Activated CD4-positive, alpha-beta T cell treated with anti-CD3 and anti-CD28 coated beads for 36 hours (primary cell): ENCODE measurements at places on chromosomes 1 and 21. TPM values are rescaled to one million over a fixed set of nuclear protein-coding genes. Genes with fewer than 3 reads are reported as not detected.
A peak's percentile ranks its signal among the peaks of the same experiment; 100 is the strongest.

Gene DYNLT5
- total RNA-seq, result not detected

DNA sequence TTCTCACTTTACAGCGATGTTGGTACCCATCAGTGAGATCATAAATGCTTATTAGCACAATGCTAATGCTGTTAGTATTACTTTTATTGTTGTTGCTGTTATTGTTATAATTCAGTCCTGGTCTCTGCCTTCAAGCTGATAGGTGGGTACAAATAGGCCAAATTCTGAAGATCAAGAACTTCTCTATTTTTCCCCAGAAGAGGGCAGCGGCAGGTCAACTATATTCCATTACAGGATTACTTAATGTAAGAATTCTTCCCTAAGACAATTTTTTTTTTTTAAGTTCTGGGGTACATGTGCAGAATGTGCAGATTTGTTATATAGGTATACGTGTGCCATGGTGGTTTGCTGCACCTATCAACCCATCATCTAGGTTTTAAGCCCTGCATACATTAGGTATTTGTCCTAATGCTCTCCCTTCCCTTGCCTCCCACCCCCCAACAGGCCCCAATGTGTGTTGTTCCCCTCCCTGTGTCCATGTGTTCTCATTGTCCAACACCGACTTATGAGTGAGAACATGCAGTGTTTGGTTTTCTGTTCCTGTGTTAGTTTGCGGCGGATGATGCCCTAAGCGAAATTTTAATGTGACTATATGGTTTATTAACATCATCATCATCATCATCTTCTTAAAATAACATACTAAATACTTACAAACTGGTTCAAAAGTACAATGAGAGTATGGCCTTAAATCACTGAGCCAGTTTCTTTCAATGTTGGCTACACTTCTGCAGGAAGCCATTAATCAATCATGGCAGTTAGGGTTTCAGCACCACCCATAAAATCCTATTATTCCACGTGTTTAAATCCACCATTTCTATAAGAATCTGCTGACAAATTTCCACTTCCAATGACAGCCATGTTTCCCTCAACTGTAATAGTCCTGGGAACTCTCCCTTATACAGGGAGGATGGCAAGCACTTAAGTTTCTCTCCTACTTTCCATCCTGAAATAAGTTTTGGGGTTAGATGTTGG is 19.2 kb downstream of the SLC19A2 start:
- peaks cover 4% of the 10 kb centered on the region for H3K36me3 ChIP-seq
- peak; percentile 46 for DNase-seq
- H3K27me3 ChIP-seq, result no peaks in the 10 kb centered on the region
- no peak overlapping the region for H3K27ac ChIP-seq
- no peak overlapping the region for H3K4me3 ChIP-seq

DNA sequence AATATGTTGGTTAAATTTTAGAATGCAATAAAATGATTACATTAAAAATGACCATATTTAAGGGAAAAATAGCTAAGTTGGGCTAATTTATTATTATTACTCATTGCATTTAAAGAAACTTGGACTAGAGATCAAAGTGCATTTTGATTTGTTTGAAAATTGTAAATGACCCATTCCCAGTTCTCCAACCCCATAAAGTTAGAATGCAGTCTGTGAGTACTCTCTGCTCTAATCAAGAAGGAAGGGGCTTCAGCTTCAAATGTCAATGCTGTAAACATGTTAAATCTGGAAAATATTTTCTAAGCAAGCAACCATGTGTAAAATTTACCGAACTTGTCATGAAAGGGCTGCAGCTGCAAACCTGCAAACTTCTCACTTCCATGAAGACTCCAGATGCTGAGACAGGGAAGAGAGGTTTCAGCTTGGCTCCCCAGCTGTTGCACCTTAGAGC is 232.7 kb downstream of the TTLL7 start:
- H3K4me3 ChIP-seq, result no peak overlapping the region
- no peak overlapping the region for H3K27ac ChIP-seq
- H3K27me3 ChIP-seq, result peaks cover 2% of the 10 kb centered on the region
- no peaks in the 10 kb centered on the region for H3K36me3 ChIP-seq
- no peak for DNase-seq
- H3K4me1 ChIP-seq, result peaks cover 10% of the 10 kb centered on the region

DNA sequence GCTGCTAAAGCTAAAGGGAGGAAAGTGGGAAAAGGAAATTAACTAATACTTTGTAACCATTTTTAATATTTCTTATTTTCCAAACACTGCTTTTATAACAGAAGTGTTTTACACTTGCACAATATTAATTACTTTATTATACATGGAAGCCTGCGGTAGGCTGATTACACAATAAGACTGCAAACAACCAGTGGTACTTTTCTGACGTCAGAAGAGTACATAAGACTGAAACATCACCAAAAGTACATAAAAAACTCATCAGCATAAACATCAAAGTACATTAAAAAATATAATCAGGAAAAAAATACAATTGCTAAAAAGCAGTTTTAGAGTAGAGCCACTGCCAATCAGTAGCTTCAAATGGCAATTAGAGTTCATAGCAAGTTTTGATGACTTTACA is 4.6 kb downstream of the ZNF281 start:
- no peak for DNase-seq
- H3K27me3 ChIP-seq, result no peaks in the 10 kb centered on the region
- no peak overlapping the region for H3K27ac ChIP-seq
- H3K4me3 ChIP-seq, result no peak overlapping the region
- peaks cover 54% of the 10 kb centered on the region for H3K36me3 ChIP-seq

Gene S100A5
- total RNA-seq, result 2.4 TPM

DNA sequence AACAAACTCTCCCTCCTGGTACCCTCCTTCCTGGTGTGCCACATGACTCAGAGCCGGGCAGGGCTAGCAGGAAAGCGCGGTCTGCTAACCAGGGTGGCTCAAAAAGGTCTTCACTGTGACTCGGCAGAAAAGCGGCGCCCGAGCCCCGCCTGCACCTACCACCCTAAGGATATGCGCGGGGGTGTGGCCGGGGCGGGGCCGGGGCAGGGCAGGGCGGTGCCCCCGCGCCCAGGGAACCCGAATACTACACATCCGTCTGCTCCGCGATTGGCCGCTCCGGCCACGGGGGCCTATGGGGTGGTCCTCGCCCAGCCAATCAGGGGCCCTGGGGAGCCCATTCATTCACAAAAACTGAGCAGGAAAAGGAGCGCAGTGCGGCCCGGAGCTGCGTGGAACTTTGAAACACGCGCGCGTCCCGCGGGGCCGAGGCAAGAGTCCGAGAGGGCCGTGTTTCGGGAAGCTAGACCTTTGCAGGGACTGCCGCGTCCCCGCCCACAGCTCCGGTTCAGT is 1.7 kb downstream of the LRP8 start:
- peaks cover 46% of the 10 kb centered on the region for H3K36me3 ChIP-seq
- peak overlapping the region; percentile 92 for H3K4me3 ChIP-seq
- peaks cover 19% of the 10 kb centered on the region for H3K4me1 ChIP-seq
- DNase-seq, result peak; percentile 98
- H3K27ac ChIP-seq, result peak overlapping the region; percentile 93

Gene RNF186
- not detected for total RNA-seq

Gene MCOLN3
- 0.23 TPM for total RNA-seq

Gene C1QB
- total RNA-seq, result not detected

GRCh38 chr1:237013608-237014007 is 9.4 kb upstream of the MT1HL1 start:
- H3K27me3 ChIP-seq, result peaks cover 6% of the 10 kb centered on the region
- no peak overlapping the region for H3K27ac ChIP-seq
- no peak for DNase-seq

Gene NEK2
- total RNA-seq, result 32.3 TPM

- H3K27ac ChIP-seq, result no peak overlapping the region
- H3K27me3 ChIP-seq, result peaks cover 4% of the 10 kb centered on the region
- H3K36me3 ChIP-seq, result no peaks in the 10 kb centered on the region
Measured at GRCh38 chr1:74629283-74629682, 44.3 kb downstream of the ERICH3 start.

Gene FCAMR
- not detected for total RNA-seq

Gene RXFP4
- total RNA-seq, result not detected
